Stimulated activated CD8-positive, alpha-beta memory T cell treated with anti-CD3 and anti-CD28 coated beads, Interleukin-15, amount 100 ng/mL, for 4 hours (primary cell): ENCODE measurements at places on chromosomes 6 and 20.

DNA sequence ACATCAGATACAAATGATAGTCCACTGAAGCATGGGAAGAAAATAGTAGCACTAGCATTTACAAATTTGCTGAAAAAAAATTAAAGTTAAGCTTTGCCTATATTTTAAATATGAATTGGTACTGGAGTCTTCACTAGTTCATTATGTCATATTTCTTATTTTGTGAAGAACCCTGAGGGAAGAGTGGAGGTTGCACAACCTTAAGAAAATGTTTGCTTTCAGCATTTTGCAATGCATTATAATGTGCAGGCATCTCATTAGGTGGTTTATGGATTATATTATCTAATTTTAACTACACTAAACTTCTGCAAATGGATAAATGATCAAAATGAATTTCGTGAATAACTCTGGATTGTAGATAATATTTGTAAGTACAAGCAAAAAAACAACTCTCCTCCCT lies 390.8 kb upstream of the HS3ST5 start:
- DNase-seq: no peak

DNA sequence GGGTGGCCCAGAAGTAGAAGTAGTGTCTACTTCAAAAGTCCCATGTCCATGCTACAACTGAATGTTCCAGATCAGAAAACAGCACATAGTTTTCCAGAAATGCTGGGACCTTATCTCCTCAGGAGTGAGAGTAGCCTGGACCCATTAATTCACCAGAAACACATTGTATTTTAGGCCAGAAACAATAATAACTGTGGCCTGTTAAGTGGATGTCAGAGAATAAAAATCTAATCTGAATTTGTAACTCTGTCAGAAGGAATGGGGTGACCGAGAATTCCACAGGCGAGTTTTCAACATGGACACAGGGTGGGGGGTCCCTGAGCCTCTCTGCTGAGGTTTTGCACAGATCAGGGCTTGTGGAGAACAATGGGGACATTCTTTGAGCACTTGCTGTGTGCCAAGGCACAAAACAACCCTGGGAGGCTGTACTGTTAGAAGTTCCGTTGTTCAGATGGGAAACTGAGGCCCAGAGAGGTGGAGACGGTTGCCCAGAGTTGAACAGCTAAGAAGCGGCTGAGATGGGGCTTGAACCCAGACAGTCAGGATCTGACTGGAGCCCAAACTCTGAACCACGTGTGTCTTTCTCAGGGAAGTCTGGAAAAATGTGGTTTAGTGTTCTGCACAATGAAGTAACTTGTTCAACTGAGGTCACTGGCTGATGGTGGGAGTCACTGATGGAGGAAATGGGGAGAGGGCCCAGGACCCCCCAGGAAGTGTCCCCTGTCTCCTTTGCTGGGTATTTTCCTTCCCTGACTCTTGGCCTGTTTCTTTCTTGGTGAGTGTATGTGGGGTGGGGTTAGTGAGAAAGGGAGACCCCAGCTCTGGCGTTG lies 44.2 kb downstream of the SNAI1 start:
- no peak for DNase-seq

DNA sequence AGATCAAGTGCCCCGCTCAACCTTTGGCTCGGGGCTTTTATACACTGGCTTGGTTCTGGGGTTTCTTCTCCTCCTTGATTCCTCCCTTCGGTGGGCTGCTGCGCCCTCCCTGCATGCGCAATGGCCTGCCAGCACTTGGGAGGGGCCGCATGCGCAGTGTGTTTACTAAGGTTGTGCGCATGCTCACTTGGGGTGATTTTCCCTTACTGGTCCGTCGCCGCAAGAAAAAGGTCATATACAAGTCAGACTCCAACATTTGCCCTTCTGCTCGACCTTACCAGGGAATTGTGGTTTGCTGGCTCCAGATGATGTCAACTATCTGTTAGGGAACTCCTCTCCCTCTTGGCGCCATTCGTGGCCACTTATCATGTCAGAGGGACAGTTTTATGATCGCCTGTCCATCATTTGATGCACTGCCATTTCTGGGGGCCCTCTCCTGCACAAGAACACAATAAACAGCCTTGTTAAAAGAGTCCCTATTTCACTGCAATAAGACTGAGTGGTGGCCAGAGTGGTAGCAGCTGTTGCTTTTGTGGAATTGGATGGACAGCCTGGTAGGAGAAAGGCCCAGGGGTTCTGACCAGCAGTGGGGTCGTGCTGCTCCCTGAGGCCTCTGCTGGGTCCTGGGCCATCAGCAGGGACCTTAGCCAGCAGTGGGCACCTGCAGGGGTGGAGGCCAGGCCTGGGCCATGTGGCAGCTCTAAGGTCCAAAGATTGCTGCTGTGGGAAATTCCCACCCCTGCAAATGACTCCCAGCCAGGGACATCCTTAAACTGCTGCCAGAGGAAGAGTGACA lies 2.8 kb upstream of the LBP start:
- no peak for DNase-seq

GRCh38 chr6:154276810-154277628 lies 79.6 kb downstream of the IPCEF1 start:
- no peak for DNase-seq

DNA sequence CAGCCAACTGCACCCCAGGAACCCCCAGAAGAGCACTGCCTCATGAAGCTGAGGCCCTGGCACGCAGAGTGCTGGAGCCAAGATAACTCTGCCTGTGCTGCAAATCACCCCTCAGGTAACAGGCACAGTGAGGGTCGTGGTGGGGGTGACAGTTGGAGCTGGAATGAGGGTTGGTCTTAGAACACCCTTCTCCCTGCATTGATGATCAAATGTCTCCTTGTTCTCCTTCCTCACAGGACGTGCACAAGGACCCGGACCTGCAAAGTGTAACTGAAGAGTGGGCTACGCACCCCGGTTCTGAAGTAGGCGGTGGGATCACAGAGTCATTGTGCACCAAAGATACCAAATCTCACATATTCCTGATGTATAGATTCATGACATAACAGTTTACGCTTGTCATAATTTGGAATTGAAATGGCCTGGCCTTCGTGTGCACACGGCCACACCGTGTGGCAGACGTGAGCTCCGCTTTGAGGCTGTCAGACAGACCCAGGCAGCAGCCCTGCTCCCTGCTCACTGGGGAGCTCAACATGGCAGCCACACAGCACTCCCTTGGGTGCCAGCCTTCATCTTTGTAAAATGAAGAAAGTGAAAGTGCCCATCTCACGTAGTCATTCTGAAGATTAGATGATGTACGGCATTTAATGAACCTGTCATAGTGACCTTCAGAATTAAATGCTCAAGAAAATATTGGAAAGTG lies 8.8 kb downstream of the THBS2 start:
- DNase-seq: no peak

DNA sequence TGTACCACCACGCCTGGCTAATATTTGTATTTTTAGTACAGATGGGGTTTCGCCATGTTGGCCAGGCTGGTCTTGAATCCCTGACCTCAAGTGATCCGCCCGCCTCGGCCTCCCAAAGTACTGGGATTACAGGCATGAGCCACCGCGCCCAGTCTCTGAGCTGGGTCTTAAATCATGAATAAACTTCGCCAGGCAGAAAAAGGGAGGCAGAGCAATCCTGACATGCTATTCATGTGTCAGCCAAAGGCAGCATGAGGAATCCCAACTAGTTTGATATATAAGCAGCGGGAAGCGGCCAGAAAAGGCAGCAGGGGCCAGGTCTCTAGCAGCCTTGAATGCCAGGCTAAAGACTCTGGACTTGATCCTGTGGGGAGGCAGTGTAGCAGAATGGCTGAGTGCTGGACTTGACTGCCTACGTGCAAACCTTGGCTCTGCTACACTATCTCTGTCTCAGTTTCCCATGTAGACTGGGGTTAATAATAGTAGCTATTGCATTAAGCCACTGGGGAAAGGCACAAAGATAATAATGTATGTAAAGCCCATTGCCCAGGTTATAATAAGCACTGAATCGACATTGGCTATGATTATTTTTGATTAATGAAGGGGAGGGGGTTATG lies 1.8 kb downstream of the PROCR start:
- DNase-seq: no peak

- no peak for DNase-seq
Observed at GRCh38 chr20:25341716-25342680, 48.6 kb downstream of the ABHD12 start.

DNA sequence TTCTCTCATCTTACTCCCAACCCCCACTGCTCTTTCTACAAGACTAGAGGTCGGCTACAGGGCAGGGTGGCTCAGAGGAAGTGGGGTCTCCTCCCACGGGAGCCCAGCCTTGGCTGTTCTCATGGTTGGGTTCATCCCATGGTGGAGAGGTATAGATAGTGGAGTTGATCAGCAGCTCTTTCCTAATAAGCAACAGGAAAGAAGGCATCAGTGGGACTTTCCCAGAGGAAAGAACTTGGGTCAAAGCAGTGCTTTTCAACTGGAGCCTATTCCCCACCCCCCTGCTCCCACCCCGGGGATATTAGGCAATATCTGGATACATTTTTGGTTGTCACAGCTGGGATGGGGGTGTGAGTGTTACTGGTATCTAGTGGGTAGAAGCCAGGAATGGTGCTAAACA lies 200.9 kb downstream of the NFATC2 start:
- DNase-seq: no peak
